Inflammatory macrophage treated with lipopolysaccharide for 1 hour (primary cell): ENCODE measurements at places on chromosomes 3 and 15.
A peak's percentile ranks its signal among the peaks of the same experiment; 100 is the strongest.

GRCh38 chr3:174541708-174542315 is 317.3 kb upstream of the NAALADL2 start:
- DNase-seq, result no peak

DNA sequence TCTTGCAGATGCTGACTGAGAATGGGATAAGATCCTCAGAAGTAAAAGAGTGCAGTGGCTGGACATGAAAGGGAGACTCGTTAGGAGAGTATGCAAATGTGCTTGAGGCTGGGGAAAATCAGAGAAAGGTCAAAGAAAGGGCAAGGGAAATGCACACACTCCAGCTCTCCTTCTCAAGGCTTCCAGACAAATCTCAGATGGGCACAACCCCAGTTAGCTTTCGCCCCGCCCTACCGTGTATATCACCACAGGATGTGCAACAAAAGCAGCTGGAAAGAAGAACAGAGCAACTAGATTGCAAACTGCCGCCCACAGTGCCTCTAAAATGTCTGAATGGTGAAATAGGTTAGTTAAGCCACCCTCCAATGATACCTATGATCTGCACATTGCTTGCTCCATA is 63.9 kb downstream of the CERS3 start:
- DNase-seq, result peak; percentile 23

GRCh38 chr3:160784853-160785252 is 28.8 kb downstream of the PPM1L start:
- DNase-seq, result no peak

DNA sequence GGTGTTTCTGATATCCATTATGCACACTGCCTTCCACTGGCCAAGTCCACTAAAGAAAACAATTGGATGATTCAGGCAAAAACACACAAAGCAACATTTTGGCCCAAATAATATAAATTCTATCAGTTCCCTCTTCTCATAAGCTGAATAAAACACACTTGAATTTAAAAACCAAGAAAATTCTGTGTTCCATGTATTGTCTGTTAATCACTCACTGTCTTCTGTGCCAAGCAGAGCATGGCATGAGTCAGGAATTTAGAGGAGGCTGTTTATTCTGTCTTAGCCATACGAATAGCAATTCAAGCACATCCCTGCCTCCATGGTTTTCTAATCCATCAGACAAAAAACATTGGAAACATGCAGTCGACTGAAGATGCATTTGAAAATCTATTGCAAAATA is 215.6 kb upstream of the UMPS start:
- DNase-seq, result no peak

DNA sequence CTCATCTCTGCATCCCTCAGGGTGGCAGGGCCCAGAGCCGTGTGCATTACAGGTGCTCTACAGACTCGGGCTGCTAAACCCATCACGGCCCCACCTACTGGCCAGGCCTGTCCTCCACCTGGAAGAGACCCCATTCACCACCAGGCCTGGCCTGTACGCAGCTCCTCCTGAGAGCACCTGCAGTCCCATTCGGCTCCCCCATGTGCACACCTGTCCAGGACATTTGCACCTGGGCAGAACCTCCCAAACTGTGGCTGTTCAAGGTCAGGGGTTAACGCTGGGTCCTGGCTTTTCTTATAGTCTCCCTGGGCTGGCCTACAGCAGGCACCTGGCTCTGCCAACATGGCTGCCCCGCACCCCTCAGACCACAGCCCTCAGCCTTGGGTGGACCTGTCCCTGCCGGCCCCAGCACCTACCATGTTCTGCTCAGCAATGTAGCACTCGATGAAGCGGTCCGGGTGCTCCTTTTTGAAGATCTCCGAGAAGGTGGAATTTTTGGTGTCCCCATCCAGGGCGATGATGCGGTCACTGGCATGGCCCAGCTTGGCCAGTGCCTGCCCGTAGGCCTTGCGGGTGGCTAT is 25.7 kb downstream of the TKT start:
- DNase-seq, result no peak

DNA sequence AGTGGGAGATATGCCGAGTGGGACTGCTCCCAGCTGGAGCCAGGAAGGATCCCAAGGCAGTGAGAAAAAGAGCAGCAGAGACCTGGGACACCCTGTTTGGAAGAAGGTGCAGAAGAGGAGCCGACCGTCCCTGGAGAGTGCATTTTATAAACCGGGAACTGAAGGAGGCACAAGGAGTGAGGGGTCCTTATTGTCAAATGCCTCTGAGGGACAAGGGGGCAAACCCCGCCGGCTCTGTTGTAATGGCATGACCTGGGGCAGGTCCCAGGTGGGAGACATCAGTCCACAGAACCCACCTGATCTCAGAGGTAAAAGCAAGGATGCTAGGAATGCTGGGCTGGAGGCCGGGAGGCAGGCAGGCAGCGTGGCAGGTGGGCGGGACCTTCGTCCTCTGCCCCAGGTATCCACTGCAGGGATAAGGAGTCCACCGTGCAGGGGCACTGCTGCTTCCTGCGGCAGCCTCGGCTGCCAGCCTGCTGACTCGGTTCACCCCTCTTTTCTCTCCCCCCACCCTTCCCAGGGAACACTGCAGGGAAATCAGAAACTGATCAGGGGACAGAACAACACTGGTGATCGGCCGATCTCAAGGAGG is 26.9 kb downstream of the ADAMTS17 start:
- DNase-seq, result no peak

DNA sequence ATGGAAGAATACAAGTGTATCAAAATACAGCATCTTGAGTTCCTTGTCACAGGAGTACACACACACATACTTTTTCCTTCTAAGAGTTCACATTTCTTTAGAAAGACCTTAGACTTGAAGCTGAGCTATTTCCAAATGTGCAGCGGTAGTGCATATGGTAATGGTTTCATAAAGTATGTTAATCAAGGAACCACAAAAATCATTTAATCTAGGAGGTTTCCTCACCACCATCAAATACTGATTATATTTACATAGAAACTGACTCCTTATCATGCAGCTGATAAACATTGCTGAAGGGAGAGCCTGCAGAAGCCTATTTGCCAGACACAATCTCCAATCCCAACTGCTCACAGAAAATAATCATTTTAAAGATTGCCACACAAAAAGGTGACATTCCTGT is 40.0 kb upstream of the KBTBD8 start:
- no peak for DNase-seq

- DNase-seq, result no peak
These were observed 218.3 kb downstream of the TUSC7 start for GRCh38 chr3:116927918-116928317.

DNA sequence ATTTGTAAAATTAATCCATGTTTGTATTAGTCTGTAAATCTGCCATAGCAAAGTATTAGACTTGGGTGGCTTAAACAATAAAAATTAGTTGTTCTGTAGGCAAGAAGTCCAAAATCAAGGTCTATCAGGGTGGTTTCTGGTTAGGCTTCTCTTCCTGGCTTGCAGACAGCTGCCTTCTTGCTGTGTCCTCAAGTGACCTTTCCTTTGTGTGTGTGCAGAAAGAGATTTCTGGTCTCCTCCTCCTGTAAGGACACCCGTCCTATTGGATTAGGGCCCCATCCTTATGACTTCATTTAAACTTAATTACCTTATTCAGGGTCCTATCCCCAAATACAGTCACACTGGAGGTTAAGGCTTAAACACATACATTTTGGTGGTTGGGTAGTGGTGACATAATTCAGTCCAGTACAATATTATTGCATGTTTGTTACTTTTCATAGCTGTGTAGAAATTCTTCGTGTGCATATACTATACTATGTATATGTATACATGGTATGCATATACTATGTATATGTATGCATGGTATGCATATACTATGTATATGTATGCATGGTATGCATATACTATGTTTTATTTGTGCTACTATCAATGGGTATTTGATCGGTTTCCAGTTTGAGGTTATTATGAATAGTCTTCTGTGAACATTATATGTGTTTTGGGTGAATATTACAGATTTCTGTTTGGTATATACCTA is 57.9 kb upstream of the RNU6-1 start:
- no peak for DNase-seq

- peak; percentile 9 for DNase-seq
These were observed 154.1 kb downstream of the TJP1 start for GRCh38 chr15:29668120-29668602.

GRCh38 chr3:155560135-155560534 is 184.7 kb downstream of the PLCH1 start:
- DNase-seq, result no peak

DNA sequence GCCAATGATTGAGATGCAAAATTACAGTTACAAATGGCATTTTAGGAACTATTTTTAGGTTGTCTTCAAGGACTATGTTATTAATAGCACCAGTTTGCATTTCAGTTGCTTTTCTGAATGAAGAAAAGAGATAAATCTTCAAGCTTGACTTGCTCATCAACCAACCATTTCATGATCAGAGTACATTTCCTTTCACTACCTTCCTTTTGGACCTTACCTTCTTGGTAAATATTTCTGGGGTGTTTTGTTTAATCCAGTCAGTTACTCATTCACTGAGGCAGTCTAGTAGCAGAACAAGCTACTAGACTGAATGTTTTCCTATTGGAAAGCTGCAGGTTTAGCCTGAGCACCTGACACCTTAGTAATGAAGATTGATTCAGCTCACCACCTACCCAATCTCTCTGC is 8.2 kb downstream of the SLC27A2 start:
- no peak for DNase-seq

DNA sequence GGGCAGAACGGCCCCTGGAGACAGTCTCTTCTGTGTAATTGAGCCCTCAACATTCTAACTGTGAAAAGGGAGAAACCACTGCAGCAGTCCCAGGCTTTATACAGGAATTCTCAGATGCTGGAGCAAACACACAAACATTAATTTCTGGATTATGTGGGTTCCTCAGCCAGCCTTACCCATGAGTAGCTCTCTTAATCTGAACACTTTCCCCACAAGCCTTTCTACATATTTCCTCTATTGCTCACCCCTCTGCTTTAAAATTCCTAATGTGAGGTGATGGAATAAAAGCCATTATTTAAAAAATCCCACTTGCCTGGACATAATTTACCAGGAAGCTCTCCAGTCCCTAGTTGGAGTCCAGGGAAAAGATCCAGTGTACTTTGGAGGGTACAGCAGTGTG is 139.0 kb downstream of the CTNNB1 start:
- DNase-seq, result no peak

DNA sequence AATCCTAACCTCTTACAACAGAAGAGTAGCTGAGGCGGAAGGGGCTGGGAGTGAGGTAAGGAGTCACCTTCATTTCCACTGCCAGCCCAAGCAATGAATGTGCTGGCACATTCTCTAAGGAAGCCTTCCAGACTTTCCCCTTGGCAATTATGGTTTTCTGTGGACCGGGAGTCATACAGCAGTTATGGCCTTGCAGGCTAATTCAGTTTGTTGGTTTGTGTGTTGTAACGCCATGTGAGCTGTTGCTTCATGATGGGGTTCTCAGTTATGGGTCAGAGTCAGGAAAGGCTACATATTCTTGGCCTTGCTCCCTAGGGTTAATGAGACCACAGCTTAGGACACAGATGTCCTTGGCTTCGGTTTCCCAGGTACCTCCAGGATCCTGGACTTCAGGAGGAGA is 137.0 kb downstream of the ADAMTS17 start:
- no peak for DNase-seq

DNA sequence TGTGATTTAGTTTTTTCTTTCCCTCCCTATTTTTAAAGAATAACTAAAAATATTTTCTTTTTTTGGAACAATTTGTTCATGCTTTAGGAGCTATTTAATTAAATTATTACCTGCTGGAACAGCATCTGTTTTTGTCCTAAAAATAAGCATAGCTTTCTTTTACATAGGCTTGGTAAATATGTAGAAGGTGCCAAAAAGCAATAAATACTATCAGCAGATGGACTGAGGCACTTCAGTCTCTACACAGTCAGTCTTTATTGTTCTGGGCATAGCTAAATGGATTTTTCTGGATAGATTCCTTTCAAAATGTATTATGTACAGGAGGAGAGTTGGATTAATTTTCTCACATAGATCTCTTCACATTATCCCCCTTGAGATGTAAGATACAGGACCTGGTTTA is 223.5 kb downstream of the NAALADL2 start:
- DNase-seq, result no peak

GRCh38 chr15:96029172-96029571 is 301.3 kb upstream of the NR2F2 start:
- no peak for DNase-seq

DNA sequence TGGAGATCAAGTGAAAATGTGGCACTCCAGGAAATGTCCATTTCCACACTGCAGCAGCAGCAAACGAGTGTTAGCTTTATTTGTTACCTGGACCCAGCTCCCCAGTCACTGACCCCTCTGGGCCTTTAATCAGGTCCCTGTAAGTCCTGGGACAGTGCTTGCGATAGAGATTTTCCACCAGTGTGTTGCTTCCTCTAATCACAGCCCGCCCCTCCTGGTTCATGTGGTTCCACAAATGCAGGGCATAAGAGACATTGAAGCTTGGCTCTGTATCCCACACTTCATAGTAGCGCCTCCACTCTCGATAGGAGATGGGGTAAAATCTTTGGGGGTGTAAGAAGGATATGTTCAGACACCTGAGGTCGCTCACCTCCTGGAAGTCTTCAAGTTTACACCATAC is 8.0 kb downstream of the A4GNT start:
- peak; percentile 58 for DNase-seq
